Endothelial cell of umbilical vein (primary cell): ENCODE measurements at places on chromosomes 5 and 9. TPM values are rescaled to one million over a fixed set of nuclear protein-coding genes. Genes with fewer than 3 reads are reported as not detected.

- no peaks in the 10 kb centered on the region for H3K27me3 ChIP-seq
- no peak for DNase-seq
- no peak overlapping the region for H3K27ac ChIP-seq
- no peaks in the 10 kb centered on the region for H3K36me3 ChIP-seq
Measured at GRCh38 chr9:108239696-108240321, 616.0 kb downstream of the ACTL7B start.

The PAIP1 gene
- total RNA-seq, result 81.6 and 90.1 TPM in 2 replicates

The SPINK5 gene
- total RNA-seq, result 0.55 and 0.91 TPM in 2 replicates

- no peaks in the 10 kb centered on the region for H3K36me3 ChIP-seq
- DNase-seq, result no peak
- no peak overlapping the region for H3K4me3 ChIP-seq
- peaks cover 3% of the 10 kb centered on the region for H3K27me3 ChIP-seq
- peaks cover 10% of the 10 kb centered on the region for H3K4me1 ChIP-seq
- no peak overlapping the region for H3K27ac ChIP-seq
Measured at GRCh38 chr5:68528821-68529273, 313.3 kb downstream of the PIK3R1 start.

The EGFLAM gene
- 1.6 and 2.7 TPM in 2 replicates for total RNA-seq

- no peaks in the 10 kb centered on the region for H3K4me1 ChIP-seq
- no peaks in the 10 kb centered on the region for H3K36me3 ChIP-seq
- DNase-seq, result no peak
- H3K4me3 ChIP-seq, result no peak overlapping the region
Measured at GRCh38 chr9:96236854-96237550, 65.0 kb downstream of the HSD17B3 start.

The CLTA gene
- total RNA-seq, result 281 and 317 TPM in 2 replicates

GRCh38 chr5:177509991-177510566, 453 bp upstream of the DOK3 start:
- no peak overlapping the region for H3K4me3 ChIP-seq
- H3K4me1 ChIP-seq, result peaks cover 9% of the 10 kb centered on the region

The CCNJL gene
- total RNA-seq, result 17.4 and 20.0 TPM in 2 replicates

DNA sequence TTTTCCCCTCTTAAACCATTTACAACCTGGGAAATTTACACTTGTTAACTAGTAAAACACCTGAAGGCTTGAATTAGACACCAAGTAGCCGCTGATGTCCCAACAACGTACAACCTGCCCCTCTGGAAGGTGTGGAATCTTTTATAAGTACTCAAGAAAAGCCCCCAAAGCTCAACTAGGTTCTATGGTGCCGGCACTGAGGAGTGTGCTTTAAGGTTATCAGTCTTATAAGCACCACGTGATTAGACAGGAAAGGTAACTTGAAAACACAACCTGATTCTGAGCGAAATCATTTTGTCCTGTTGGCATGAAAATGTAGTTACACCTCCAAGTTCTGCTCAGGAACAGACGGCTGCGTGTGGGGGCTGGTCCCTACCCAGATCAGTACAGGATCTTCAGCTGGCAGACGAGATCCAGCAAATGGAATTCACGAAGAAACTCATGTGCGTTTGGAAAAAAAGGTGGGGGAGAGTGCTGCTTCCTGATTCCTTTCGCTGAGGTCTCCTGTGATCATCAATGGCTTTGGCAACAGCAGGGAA, 195.5 kb downstream of the MEF2C start:
- peaks cover 100% of the 10 kb centered on the region for H3K27me3 ChIP-seq
- DNase-seq, result no peak
- no peak overlapping the region for H3K27ac ChIP-seq
- peaks cover 7% of the 10 kb centered on the region for H3K4me1 ChIP-seq

- H3K27ac ChIP-seq, result no peak overlapping the region
- H3K4me3 ChIP-seq, result no peak overlapping the region
- DNase-seq, result peak; percentile 54
- no peaks in the 10 kb centered on the region for H3K4me1 ChIP-seq
Measured at GRCh38 chr5:36177715-36178523, 26.0 kb downstream of the SKP2 start.

The ADAMTS16 gene
- not detected in 2 replicates for total RNA-seq

The GRXCR2 gene
- not detected in 2 replicates for total RNA-seq

DNA sequence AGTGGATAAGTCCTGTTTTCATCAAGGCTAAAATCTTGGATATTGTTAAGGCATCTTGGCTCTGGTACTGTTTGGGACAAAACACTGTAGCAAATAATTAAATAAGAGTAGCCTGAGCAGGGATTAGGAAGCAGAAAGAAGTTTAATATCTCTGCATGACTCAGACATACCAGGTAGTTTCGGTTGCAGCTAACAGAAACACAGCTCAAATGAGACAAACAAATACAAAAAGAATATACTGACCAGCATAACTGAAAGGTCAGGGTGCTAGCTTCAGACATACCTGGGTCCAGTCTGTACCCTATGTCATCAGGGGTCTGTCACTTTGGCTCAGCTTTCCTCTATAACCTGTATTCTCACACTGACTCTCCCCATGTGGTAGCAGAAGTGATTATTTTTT, 156.4 kb upstream of the MAP3K1 start:
- DNase-seq, result no peak
- no peaks in the 10 kb centered on the region for H3K36me3 ChIP-seq
- H3K4me1 ChIP-seq, result no peaks in the 10 kb centered on the region
- H3K4me3 ChIP-seq, result no peak overlapping the region

DNA sequence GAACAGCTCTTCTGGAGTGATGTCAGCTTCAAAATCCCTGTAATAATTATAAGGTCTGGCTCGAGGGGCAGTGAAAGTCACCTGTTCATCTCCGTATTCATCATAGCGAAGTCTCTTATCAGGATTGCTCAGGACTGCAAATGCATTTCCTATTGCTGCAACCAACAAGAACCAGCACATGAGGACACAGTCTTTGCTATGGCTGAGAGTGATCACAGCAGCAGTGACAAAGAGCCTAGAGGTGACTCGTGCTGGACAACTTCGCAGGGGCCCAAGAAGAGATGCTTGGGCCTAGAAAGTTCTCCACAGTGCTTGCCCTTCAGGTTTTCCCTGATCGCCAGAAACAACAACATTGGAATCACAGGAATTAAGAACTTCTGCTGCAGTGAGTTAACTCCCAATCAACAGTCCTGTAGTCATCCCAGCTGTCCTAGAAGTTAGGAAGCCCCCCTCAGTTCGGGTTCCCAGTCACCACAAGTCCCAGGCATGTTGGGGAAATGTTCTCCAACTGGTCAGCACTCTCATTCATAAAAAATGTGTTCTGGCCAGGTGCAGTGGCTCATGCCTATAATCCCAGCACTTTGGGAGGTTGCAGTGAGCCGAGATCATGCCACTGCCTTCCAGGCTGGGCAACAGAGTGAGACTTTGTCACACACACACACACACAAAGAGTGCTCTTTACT, 13.0 kb downstream of the DNAJC18 start:
- no peaks in the 10 kb centered on the region for H3K27me3 ChIP-seq
- no peak overlapping the region for H3K27ac ChIP-seq
- DNase-seq, result no peak
- H3K36me3 ChIP-seq, result peaks cover 5% of the 10 kb centered on the region

- H3K27me3 ChIP-seq, result no peaks in the 10 kb centered on the region
- H3K27ac ChIP-seq, result no peak overlapping the region
- H3K36me3 ChIP-seq, result no peaks in the 10 kb centered on the region
Measured at GRCh38 chr5:66987126-66987525, 209.5 kb downstream of the CD180 start.

The RNF183 gene
- total RNA-seq, result not detected in 2 replicates

DNA sequence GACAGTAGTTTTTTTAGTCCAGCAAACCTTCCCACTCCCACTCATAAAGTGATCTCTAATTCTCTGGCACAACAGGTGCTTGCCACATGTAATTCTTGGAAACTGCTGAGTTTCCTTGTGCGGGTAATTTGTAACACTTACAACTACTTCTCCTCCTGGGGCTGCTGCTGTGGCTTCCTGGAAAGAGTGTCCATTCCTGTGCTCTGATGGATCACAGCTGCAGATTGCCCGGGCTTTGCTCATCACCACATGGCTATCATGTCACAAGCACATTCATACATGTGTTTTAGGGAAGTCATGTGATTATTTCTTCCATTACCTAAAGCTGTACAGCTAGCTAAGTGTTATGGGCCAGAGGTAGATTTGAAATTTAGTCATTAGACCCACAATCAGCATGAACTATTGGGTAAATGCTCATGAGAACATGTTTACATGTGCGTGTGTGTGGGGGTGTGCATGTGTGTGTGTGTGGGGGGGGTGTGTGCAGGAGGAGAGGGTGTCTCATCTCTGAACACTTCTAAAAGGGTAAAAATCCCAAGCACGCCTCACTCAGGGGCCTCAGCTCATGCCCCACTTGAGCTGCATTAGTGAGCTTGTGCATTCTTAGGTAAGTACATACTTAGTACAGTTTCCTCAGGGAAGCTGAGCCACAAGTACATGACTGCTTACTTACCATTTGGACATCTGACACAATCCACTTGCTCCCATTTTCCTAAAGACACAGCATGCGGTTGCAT, 118.1 kb upstream of the CCDC112 start:
- no peak overlapping the region for H3K27ac ChIP-seq
- DNase-seq, result no peak
- no peaks in the 10 kb centered on the region for H3K36me3 ChIP-seq
- peaks cover 12% of the 10 kb centered on the region for H3K4me1 ChIP-seq
- no peak overlapping the region for H3K4me3 ChIP-seq
